ENCODE measurements at places on chromosomes 16 and 17.

DNA sequence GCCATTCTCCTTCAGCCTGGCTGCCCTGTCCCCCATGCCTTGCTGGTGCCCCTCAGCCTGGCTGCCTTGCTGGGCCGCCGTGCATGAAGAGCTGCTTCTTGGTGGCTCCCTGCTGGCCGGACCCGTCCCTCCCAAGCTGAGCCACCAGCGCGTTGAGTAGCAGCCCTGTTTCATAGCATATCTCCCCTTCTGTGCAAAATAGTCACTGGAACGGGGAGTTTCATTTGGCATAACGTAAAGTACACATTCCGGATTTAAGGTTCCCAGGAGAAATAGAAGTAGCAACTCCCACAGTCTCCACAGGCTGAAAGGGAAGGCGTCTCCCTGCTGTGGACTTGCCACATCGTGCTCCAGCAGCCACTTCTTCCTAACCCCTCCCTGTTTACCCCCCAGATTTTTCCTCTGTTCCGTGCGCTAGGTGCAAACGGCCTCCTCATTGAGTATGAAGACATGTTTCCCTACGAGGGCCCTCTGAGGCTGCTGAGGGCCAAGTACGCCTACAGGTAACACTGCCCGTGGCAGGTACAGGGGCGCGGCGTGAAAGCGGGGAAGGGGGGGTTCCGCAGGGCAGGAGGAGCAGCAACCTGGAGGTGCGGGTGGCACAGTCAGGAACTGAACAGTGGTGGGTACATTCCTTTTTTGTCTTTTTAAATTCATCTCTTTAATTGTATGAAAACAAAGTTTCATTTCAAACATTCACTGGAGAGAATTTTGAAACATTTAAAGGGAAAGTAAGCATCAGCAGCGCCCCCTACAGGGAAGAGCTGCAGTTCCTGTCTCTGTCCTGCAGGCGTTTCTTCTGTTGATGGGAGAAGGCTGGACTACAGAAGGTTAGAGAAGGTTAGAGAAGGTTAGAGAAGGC, 5.8 kb upstream of the OGFOD3 start:
- no peak for DNase-seq

DNA sequence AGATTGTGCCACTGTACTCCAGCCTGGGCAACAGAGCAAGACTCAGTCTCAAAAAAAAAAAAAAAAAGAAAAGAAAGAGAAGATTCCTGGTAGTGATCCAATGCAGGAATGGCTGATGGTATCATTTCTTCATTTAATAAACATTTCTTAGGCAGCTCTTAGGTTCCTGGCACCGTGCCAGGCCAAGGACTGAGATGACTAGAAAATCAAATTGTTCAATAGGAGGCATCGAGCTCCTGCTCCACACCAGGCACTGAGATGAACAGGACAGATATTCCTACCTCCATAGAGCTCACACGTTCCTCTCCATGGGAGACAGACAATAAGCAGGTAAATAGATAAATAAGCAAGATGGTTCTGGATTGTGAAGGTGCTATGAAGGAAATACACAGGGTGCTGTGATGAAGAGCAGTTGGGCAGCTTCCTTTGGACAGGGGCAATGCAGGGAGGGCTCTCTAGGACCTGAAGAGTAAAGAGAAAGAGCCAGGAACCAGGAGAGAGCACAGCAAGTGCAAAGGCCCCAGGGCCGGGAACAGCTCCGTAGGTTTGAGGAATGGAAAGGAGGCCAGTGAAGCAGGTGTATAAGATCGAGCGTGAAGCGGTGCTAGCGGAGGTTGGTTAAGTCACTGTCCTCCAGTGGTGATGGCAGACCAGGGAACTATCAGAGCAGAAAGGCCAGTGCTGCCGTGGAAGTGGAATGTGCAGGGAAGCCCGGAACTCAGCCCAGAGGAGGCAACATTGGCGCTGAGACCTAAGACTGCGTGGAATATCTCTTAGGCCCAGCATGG, 26.5 kb upstream of the CRHR1 start:
- DNase-seq: no peak

DNA sequence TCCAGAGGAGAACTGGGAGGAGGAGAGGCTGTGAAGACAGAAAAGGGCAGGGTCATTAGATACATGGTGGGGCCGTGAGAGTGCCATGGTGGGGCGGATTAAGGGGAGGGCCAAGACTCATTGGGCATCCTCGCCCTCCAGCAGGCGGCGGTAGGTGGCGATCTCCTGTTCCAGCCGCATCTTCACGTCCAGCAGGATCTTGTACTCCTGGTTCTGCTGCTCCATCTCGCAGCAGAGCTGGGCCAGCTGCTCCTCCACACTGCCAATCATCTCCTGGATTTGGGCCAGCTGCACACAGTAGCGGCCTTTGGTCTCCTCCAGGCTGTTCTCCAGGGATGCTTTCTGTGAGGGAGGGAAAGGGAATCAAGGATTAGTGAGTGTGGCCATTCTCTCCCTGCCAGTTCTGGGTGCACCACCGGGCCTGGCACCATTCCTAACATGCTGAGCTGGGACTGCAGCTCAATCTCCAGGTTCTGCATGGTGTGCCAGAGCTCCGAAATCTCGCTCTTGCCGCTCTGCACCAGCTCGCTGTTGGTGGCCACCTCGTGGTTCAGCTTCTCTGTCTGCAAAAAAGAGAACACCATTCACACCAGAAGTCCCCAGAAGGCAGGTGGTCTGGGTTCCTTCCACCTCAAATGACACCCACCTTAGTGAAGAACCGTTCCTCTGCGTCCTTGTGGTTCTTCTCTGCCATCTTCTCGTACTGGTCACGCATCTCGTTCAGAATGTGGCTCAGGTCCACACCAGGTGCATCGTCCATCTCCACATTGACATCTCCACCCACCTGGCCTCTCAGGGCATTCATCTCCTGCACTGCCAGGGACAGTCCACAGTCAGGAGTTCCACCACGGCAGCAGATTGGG, 129.0 kb downstream of the CCDC144A start:
- no peak for DNase-seq

DNA sequence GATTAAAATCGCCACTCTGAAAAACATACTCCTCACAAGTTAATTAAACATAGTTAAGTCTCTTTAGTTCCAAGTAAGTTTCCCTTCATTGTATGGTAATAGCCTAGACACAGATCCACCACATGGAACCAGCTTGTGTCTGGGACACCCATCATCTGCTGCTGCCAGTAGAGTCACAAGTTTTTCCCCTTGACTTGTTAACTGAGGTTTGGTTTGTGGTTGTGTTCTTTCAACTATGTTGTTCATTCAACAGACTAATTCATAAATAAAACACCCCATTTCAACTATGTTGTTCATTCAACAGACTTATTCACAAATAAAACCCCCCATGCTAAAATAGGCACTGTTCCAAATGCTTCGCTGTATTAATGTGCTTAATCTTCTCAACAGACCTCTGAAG, 24.4 kb downstream of the YWHAE start:
- DNase-seq: no peak

GRCh38 chr16:57830890-57831484, 28.7 kb upstream of the KIFC3 start:
- DNase-seq: no peak

GRCh38 chr16:84618581-84619460, 943 bp upstream of the COTL1 start:
- DNase-seq: peak; percentile 33

- no peak for DNase-seq
Observed at GRCh38 chr17:19708431-19709175, 7.8 kb downstream of the SLC47A2 start.

GRCh38 chr17:63120406-63120805, 154.4 kb downstream of the TANC2 start:
- no peak for DNase-seq

GRCh38 chr16:84513123-84513522, 8.7 kb upstream of the MEAK7 start:
- DNase-seq: no peak

- DNase-seq: no peak
Observed at GRCh38 chr17:7137171-7137943, 22.7 kb upstream of the ASGR2 start.

- no peak for DNase-seq
Observed at GRCh38 chr17:30352240-30352814, 18.5 kb upstream of the TMIGD1 start.

GRCh38 chr16:5064915-5065314, 841 bp downstream of the C16orf89 start:
- no peak for DNase-seq

DNA sequence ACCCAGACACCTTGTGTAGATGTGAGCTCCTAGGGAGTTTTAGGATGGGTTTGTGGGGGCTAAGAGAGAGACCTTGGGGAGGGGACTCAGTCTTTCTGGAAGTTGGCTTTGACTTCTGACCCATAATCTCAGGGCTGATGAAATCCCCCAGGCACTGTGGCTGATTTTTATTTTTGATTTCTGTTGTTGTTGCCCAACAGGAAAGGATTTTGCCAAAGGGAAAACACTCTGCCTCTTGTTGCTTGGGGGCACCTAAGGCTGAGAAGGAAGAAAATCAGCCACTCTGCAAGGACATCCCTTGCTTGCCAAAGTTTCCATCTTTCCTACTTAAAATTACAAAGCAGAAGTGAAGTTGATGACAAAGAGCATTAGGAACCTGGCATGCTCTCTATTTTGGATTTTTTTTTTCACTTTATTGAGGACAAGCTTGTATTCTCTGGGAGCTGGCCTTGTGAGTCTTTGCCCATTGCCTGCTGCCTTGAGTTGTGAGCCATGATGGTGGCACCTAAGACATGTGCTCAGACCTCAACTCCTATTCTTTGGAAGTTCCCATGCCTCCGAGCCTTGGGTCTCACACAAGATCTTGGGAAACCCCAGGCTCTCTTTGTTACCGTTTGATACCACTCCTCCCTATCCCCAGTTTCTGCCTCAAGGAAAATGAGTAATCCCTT, 3.2 kb upstream of the C1QTNF1 start:
- no peak for DNase-seq

DNA sequence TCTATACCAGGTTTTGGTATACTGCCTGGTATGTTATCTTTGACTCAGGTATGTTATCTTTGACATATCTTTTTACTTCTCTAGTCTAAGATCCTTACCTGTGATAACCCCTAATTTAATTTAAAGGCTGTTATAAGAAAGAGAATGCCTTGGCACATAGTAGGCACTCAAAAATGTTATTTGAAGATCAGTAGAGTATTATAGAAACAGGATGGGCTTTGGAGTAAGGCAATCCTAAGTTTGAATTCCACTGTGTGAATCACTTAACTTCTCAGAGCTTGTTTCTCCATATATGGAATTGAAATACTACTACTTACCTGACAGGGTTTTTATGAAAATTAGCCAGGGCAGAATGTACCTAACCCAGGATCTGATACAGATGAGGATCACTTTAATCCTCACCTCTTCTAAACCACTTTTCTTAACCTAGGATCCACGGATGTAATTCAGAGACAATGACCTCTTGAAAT, 1.2 kb downstream of the BRIP1 start:
- no peak for DNase-seq

DNA sequence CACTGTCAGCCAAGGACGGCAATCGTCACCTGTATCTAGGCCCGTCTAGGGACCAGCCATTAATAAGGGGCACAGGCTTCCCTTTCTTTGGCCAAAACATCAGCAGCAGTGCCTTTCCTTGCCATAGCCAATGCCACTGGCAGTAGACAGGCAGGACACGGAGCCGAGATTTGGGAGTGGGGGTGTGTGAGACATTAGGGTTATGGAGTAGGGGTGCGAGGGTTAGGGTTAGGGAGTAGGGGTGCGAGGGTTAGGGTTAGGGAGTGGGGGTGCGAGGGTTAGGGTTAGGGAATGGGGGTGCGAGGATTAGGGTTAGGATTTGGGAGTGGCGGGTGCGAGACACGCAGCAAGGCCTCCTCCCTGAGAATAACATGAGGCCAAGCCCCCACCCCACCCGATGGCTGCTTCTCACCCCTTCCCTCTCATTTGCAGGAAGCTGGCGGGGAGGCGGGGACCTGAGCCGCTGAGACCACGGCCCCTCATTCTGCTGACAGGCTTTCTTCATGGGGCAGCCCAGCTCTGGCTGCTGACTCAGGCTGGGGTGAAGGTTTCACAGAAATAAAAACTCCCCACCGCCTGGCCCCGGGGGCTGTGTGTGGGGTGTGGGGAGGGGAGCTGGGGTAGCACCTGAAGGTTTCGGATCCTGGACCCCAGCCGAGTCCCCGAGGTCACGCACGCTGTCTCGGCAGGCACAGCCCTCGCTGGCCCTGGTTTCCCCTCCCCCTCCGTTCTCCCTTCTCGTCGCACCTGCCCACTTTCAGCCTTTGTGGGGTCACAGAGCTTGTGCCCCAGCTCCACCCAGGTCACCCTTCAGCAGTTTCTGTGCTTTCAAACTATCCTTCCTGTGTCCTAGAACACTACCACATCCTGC, 93.8 kb downstream of the PGS1 start:
- DNase-seq: no peak

DNA sequence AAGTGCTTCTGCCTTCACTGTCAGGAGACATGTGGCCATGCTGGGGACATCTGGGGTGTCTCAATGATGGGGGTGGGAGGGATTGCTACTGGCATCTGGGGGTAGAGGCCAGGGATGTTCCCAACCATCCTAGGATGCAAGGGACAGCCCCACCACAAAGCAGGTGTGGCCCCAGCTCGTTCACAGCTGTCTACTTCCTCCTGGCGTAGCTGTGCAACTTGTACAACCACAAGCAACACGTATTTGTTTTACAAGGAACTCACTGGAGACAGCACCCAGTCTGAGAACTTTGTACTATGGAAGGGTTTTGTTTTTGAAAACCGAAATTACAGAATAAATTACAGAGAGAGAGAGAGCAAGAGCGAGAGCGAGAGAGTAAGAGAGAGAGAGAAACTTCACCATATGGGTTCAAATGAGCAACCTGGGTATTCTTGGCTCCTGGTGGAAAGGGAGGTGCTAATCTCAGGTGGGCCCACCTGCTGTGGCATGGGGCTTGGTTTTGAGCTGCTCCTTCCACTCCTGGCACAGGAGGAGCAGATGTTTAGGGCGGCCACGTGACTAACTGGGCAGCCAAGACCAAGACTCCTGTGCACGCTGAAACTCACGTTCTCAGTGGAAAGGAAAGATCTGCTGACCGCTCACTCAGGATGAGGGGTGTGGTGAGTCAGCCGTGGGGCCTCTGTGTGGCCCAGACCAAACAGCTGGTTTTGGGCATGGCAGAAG, 17.5 kb upstream of the TNFRSF13B start:
- DNase-seq: no peak

DNA sequence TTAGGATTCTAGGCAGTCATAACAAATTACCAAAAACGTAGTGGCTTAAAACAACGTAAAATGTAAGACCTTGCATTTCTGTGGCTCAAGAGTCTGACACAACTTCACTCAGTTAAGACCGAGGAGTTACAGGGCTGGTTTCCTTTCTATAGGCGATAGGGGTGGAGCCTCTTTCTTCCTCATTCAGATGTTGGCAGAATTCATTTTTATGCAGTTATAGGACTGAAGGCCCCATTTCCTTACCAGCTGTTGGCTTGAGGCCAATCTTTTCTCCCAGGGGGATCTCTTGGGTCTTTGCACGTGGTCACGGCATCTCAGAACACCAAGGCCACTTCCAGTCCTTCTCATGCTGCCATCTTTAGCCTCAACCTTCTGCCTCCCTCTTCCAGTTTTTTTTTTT, 145.2 kb downstream of the KCNJ2 start:
- no peak for DNase-seq

- no peak for DNase-seq
Observed at GRCh38 chr16:12613131-12613991, 190.3 kb downstream of the CPPED1 start.

GRCh38 chr17:75566834-75567233, 20.8 kb upstream of the MYO15B start:
- DNase-seq: no peak
